ENCODE measurements at places on chromosomes 12 and 14. TPM values are rescaled to one million over a fixed set of nuclear protein-coding genes. Genes with fewer than 3 reads are reported as not detected.

SIRT4 gene
- total RNA-seq: 0.83 TPM

CCDC177 gene
- total RNA-seq: not detected

NOXRED1 gene
- 0.33 TPM for total RNA-seq

DENND5B gene
- total RNA-seq: 7.5 TPM

GARIN6 gene
- total RNA-seq: not detected

ALG10 gene
- total RNA-seq: 6.4 TPM

GMPR2 gene
- total RNA-seq: 55.7 TPM

ZFHX2 gene
- total RNA-seq: 0.17 TPM

GRCh38 chr14:74580275-74580672 lies 31.8 kb downstream of the LTBP2 start:
- no peak for DNase-seq

GRCh38 chr12:53195516-53196420 lies 11.3 kb downstream of the ITGB7 start:
- DNase-seq: peak; percentile 51

DNA sequence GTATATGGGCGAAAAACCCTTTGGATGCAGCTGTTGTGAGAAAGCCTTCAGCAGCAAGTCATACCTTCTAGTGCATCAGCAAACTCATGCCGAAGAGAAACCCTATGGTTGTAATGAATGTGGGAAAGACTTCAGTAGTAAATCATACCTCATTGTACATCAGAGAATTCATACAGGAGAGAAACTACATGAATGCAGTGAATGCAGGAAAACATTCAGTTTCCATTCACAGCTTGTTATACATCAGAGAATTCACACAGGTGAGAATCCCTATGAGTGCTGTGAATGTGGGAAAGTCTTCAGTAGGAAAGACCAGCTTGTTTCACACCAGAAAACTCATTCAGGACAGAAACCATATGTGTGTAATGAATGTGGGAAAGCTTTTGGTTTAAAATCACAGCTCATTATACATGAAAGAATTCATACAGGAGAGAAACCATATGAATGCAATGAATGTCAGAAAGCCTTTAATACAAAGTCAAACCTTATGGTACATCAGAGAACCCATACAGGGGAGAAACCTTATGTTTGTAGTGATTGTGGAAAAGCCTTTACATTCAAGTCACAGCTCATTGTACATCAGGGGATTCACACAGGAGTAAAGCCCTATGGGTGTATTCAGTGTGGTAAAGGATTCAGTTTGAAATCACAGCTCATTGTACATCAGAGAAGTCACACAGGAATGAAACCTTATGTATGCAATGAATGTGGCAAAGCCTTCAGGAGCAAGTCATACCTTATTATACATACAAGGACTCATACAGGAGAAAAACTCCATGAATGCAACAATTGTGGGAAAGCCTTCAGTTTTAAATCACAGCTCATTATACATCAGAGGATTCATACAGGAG lies 21.4 kb downstream of the ZNF268 start:
- DNase-seq: no peak

- no peak for DNase-seq
These were observed 3.8 kb upstream of the TSPAN8 start for GRCh38 chr12:71161591-71161990.

- DNase-seq: peak; percentile 73
These were observed 27.8 kb upstream of the BDKRB2 start for GRCh38 chr14:96176811-96177211.

DNA sequence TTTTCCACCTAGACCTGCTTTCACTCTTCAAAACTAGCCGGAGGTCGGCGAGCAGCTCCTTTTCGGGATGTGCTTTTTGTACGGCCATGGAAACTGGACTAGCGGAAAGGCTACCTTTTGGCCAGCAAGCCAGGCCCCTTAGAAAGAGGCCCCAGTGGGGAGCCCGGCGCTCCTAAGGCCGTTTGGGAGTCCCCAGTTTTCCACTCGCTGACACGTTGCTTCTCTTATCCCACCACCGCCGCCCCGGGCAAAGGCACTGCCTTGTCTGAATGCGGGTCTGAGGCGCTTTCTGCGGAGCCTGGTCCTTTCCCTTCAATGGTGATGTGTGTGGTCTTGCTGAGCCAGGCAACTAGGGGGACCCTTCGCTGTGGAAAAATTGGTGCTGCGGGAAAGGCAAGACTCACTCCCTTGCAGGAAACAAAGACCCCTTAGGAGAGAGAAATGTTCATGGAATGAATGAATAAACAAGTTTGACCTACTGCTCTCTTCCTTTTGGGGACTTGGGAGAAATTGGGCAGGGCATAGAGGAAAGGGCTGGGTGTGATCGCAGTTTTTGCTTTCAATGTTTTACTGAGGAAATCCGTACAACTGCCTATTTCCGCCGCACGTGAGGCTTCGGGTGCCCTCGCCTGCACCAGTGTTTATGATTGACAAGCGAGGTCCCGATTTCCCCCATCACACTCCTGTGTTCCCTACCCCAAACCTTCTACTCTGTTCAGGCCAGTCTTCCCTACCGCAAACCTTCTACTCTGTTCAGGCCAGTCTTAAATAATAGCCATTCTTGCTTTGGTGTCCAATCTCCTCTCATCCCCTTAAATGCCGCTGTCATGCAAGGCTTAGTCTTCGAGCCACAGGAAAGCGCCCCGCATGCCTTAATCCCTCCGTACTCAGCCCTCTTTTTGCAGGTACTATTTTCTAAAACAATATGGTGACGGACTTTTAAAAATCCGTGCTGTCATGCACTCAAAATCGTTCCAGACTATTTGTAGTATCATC lies 1.0 kb upstream of the SLC38A2 start:
- peak; percentile 58 for DNase-seq

DNA sequence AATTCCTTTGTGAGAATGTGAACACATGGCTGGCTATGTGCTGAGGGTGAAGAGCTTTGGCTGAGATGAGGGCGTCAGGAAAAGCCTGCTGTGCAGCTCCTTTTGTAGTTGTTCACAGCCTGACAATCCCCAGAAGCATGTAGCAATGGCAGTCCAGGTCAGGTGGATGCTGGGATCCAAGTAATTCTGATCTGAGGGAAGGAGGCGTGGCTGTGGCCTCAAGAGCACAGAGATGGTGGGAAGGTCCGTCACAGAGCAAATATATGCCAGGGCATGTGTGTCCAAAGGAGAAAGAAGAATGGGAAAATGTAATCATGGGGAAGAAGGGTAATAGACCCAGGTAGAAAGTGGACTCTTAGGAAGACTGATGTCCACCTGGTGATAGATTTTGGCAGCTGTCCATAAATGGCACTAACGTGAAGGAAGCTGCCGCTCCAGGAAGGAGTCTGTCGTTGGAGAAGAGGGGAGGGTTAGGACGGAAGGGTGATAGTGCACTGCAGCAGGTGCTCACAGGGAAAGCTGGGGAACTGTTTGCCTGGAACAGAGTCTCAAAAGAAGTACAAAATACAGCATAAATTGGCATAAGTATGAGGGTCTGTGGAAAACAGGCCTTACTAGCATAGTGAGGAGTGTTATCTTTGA lies 13.8 kb downstream of the MGST1 start:
- no peak for DNase-seq

DNA sequence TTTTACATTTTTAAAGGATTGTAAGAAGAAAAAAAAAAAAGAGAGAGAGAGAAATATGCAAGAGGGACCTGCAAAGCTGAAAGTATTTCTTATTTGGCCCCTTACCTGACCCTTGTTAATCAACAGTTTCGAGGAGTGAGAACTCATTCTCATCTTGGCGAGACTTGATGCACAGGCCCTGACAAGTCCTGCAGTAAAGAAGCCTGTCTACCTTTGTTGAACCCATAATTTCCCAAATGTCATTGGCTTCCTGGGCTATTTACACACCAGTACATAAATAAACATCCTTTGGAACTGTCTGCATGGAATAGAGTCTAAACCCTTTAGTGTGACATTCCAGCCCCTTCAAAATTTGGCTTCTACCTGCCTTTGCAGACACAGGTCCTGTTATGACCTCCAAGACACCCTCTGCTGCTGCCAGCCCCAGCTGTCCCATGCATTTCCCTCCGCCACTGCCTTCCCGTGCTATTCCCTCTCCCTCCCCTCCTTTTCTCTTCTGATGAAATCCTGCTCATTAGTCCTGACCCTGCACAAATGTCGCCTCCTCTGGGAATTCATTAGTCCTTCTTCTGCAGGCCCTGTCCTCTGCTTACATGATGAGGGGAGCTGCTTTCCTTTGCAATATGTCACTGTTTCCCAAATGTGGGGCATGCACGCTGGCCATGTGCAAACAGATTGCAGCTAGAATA lies 35.1 kb downstream of the MYL2 start:
- peak; percentile 55 for DNase-seq

DNA sequence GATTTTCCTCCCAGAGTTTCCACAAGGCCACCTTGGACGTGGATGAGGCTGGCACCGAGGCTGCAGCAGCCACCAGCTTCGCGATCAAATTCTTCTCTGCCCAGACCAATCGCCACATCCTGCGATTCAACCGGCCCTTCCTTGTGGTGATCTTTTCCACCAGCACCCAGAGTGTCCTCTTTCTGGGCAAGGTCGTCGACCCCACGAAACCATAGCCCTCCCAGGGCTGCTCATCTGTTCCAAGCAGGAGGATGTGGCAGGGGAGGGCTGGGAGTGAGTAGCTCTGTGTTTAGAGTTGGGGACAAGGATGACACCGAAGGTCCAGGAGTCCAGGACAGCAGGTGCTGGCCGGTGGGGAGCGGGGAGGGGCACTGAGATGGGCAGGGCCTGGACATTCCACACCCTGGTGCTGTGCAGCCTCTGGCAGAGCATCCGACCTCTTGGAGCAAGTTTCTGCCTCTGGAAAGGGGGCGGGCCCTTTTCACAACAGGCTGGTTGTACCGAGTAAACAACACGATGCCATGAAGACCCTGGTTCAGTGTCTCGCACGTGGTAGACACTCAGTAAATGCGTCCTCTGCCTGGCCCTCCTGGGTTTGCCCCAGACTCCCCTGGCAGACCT lies 8.2 kb downstream of the SERPINA4 start:
- DNase-seq: no peak

DNA sequence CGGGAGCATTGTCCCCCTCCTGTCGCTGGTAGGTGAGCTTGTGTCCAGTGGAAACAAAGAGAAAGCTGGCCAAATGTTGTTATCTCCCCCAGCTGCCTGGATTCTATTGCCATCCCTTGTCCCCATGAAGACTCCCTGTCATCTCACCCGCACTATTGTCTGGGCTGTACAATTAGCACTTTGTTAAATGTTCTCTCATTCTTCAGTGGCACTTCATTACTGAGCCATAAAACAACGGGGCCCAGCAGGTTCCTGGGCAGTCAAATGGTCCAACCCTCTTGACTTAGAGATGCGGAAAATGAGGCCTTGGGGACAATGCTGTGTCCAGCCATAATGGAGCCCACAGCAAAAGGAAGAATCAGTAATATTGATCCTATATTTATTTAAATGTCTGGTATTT lies 13.2 kb upstream of the COL2A1 start:
- DNase-seq: no peak

DNA sequence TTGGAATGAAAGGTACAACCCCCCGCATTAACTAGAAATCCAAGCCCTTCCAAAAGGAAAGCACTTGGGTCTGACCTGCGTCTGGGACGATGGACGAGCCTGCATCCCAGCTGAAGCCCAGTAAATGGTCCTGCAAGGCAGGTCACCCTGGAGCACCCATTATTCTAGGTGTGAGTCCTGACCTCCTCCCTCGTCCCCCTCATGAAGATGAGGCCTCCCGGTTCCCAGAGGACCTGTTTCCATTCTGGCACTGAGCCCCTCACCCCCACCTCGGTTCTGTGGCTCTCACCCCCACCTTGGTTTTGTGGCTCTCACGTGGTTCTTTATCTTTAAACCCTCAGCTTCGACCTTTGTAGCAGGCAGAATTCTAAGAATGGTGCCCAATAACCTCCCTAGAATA lies 7.3 kb downstream of the IFI27 start:
- no peak for DNase-seq

DNA sequence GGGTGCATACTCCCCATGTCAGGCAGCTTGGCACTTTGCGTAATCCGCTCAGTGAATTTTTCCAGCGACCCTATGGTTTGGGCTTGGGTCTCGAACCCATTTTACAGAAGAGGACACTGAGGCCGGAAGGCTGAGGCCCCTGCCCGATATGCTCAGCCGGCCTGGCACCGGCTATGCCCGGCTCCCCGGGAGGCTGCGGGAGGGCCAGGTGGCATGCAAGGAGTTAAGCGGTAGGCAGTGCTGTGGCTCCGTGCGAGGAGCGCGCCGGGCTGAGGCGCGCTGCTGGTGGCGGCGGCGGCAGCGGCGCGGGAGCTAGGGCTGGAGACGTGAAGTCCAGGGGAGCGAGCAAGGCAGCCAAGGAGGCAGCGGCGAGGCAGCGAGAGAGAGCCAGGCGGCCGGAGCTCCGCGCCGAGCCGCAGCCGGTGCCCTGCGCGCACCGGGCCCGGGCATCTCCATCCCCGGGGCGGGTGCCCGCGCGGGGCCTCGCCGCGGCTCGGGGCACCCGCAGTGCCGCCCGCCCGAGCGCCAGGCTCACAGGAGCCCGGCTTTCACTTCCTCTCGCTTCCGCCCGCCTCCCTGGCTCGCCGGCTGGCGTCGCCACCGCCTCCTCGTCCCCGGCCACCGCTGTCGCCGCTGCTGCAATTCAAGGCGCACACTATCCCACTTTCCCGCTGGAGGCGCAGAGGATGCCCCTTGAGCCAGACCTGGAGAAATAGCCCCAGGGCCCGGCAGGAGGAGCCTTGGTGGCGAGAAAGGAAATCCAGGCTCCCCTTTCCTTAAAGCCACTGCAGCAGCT lies at the start of gene WSCD2:
Gene WSCD2 (plus strand): TSS at position 272 of the 796 bp plus-strand sequence. CDS start 66,545 bp downstream, outside the sequence.
- DNase-seq: peak; percentile 18

DNA sequence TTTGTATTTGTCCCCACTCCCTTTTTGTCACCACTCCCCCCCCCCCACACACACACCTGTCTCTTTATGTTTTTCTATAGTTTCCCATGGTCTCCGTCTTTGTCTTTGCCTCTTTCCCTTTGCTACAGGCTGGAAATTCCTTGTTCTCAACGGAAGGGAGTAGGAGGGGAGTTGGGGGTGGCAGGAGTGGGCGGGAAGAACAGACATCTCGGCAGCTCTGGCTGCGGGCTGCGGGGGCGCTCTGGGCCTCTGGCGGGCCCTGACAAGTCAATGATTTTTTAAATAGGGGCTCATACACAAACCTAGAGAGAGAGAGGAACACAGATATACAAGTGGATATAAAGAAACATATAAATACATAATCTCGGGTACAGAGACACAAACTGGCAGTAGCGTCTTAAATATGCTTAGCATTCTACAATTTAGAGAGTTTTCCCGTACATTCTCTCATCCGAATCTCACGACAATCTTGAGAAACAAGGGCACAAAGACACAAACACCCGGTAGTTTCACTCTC lies 2.4 kb upstream of the NAB2 start:
- peak; percentile 77 for DNase-seq

- no peak for DNase-seq
These were observed 6.2 kb downstream of the ANKRD13A start for GRCh38 chr12:110005319-110005973.

DNA sequence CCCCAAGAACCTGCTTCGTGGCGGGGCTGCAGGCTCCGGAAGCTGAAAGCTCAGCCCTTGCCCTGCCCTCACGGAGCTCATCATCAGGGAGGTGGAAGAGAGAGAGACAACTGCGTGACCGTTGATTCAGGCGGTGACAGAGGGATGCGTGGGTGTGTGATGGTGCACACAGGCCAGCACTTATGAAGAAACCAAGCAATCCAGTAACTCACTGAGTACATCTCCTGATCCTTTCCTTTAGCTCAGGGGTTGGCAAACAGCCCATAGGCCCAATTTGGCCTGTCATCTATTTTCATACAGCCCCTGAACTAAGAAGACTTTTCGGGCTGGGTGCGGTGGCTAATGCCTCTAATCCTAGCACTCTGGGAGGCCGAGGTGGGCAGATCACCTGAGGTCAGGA lies 49.9 kb downstream of the TESC start:
- DNase-seq: no peak

GRCh38 chr14:49861699-49862088 lies 9.1 kb upstream of the NEMF start:
- peak; percentile 64 for DNase-seq
